ENCODE measurements at places on chromosomes 3 and 15.

DNA sequence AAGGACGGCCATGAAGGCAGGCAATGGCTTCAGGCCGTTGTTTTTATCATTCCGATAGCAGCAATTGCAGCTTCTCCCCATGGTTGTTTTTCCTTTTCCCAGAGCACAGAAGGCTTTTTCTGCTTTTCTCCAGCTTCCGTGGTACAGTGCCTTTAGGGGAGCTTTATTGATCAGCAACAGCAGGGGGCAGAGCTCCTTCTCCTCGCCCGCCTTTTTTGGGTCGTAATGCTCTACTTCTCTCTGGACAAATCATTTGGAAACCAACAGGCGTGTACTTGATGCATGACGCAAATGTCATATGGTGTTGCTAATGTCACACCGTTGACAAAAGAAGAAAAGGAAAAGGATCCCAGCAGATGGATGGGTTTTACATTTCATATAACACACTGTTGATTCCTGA is 79.7 kb upstream of the SNRK start:
- no peak for DNase-seq

GRCh38 chr3:48595526-48596121 is 495 bp upstream of the COL7A1 start:
- DNase-seq = no peak

- DNase-seq = no peak
Measured at GRCh38 chr3:98901119-98901391, 440 bp downstream of the DCBLD2 start.

DNA sequence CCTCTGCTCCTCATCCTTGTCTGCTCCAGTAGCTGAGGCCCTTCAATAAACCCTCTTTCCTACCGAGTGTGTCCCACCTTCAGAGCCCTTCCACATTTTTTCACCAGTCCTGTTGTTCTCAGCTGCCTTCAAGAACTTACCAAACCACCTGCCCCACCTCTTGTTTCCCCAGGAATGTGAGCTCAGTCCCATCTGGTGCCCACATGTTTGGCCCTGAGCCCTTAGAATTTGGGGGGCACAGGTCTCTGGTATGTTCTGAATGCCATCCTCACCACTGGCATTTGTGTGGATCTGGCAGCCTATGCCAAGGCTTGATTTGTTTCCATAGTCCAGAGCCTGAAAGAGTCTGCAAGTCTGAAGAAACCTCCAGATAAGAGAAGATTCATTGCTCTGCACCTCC is 315.2 kb upstream of the PPP2R3A start:
- DNase-seq = no peak

- DNase-seq = no peak
Measured at GRCh38 chr3:14378415-14378814, 24.0 kb upstream of the SLC6A6 start.

DNA sequence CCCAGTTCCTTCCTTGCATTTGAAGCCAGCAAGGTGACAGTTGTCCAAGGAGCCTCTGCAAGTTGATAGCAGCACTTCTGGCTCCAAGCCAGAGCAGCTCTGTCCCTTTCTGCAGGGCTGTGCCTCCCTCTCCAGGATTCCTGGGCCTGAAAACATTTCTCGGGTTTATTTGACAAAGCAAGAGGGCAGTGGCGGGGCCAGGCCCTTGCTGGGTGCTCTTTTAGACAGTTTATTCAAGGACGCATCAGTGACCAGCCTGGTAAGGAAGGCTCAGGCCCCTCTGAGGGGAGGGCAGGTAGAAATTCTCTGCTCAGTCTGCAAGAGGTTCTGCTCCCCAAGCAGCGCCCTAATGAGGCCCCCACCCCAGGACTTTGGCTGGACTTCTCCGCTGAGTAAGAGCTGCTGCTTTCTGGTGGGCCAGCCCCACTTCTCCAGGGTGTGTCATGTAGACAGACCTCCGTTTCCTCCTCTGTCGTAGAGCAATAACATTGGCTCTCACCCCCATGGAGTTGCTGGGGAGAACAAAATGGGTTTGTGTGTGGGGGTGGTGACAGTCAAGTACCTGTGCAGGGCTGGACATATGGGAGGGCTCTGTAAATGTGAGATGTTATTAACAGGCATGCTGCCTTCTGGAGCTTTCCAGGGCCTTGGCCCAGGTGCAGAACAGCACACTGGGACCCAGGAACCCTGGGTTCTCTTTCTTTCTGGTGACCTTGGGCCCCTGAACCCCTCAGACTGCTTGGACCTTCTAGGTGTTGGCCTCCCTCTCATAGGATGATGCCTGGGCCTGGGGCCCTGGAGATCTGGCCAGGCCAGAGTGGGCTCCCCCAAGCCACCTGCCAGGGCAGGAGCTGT is 146.2 kb upstream of the TLE3 start:
- no peak for DNase-seq

DNA sequence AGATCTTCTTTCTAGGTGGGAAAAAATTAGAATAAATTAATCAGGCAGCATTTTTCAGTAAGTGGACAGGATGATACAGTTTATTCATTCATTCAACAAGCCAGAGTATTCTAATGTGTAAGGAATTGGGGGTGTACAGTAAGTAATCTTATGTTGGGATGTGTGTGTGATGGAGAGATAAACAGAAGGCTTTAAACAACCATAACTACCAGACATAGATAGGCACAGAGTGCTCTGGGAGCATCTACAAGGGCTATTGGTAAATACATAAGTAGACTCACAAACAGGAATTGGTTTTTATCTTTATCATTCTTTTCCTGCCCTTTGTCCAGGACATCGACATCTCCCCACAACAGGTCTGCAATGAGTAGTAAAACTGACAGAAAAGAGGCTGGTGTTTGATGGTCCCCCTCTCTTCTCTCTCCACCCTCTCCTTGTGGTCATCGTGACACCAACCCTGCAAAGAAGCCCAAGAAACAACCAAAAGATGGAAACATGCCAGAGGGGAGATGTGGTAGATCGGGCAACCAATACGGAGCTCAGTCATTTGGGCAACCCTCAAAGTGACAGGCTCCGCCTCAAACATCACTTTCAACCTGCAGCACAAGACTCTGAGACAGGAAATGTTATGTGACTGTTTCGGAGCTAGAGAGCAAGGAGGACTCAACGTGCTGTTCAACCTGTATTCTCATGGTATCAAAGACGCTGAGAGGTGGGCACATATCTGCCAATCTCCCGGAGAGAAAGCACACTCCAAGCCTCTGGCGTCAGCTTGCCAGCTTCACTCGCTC is 28.7 kb upstream of the B3GNT5 start:
- DNase-seq = no peak

DNA sequence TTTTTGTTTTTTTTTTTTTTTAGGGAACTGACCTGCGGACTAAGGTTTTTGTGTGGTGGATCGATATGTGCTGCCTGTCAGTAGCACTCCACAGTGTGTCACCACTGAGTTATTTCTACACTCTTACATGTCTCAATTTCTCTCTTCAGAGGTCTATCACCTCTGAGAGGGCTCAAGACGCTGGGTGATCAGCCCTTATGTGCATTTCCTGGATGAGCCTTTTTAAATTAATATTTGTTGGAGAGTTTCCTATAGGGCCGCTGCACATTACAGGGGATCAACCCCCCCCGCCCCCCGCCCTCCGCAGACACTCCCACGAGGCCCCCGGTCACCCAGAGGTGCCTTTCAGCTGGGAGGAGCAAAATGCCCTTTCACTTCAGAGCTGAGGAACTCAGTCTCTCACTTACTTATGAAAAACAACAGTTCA is 34.5 kb upstream of the AP4E1 start:
- DNase-seq = no peak

DNA sequence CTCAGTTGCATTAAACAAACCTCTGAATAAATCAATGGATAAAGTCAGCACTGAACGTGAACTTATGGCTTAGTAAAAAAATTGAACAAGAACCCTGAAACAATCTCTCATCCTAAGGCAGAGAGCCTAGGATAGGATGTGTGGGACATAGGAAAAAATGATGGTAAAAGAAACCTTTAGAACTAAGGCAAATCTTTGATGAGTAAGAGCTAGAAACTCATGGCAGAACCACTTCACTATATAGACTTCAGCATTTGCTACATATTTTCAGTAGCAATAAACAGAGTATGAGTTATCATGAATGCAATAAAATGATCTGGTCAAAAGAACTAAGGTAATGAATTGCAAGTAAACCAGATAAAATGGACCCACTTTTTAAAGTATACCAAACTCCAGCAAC is 725.8 kb upstream of the DPPA4 start:
- DNase-seq = no peak

DNA sequence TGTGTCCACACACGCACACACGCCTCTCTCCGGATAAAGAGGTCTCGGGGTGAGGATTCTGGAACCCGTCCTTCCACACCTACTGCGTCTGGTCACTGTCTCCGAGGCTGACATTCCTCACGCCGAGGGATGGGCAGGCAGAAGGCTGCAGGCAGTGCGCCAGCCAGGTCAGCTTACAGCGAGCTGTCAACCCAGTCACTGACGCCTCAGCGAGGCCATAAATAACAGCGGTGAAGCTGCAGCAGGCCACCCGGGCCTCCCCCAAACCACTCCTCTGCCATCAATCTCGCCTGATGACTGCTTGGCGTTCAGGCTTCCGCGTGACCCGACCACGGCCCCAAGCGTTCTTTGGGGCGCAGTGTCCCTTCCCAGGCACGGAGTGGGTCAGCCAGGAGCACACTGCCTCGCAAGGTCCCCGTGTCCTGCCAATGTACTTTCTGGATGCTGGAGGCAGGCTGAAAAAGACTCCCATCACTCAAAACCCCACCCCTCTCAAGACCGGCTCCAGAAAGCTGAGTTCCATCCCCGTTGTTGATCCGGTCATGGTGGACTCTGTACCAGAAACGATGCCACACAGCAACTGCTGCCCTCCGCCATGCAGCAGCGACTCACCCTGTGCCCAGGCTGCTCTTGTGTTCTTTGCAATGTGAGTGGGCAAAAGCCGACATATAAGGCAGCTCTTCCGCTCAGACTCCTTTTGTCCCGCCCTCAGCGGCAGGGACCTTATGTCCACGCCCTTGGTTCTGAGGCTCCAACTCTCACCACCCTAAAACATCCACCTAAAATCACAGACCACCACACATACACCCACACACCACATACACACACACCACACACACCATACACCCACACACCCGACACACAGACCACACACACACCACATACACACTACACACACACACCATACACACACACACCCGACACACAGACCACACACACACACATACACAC is 27.1 kb downstream of the CPN2 start:
- DNase-seq = no peak

DNA sequence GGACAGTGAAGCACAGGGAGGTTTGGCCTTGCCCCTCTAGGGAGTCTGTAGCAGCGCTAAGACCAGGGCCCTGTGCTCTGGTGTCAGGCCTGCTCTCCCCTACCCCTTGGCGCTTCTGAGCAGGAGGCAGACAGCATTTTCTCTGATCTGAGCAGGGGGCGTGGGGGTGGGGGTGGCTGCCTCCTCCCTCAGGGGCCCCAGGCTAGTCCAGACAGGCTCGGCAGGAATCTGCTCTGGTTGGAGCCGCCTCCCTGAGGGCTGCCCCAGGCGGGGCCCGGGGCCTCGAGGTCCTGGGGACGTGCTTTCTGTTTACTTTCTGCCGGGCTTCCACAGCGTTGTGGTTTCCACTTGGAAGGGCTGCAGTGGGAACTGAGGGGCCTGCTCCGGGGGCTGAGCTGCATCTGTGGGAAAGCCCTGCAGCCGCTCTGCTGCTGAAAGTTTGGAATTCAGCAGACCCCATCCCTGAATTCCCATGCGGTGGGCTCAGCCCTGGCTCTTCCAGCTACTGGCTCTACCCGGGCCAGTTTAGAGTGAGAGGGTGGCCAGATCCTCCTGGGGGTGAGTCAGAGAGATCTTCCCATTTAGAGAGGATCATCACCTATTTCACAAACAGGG is 105.4 kb downstream of the LINGO1 start:
- no peak for DNase-seq

GRCh38 chr3:75180945-75181298 is 483.2 kb upstream of the FRG2C start:
- DNase-seq = no peak

- no peak for DNase-seq
Measured at GRCh38 chr3:130480736-130481135, 36.2 kb upstream of the COL6A6 start.

GRCh38 chr15:34987609-34988026 is 469 bp downstream of the ZNF770 start:
- DNase-seq = no peak

GRCh38 chr3:161422171-161422700 is 50.9 kb upstream of the SPTSSB start:
- no peak for DNase-seq

DNA sequence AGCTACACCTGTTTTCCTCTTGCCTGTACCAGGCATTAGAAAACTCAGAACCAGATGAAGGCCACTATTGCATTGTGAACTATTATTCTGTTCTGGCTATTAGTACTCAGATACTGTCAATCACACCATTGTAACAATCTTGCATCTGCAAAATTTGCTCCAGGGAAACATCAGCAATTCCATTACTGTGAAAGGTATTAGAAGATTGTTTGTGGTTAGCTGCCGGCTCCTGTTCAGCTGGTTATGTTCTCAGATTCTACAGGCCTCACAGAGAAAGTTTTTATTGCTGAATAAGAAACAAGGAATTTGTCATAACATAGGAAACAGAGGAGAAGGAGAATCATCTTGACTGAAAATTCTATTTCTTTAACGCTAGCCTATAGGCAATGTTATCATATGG is 179.9 kb downstream of the PLOD2 start:
- DNase-seq = no peak

DNA sequence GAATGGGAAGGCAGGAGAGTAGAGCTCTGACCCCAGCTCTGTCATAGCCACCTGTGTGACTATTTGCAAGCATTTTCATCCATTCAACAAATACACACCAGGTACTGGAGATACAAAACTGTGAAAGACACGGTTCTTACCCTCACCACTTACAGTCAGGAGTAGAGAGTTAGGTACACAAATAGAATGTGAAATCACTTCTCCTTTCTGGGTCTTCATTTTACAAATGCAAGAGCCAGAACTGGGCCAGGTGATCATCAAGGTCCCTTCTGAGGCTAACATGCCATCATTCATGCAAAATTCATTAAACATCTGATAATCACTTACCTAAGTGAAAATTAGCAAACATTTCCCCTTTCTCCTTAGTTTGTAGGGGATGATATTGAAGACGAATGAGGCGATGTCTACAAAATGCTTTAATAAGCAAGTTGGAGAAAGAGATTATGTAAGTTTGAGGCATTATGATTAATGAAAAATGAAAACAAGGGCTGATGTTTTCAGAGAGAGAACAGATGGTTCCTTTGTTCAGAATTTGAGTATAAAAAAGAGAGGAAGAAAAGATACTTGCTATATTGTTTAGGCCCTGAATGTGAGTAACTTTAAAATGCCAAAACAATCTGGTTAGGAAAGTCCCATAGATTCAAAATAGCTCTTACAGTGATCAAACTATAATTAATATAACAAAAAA is 88.6 kb downstream of the LPP start:
- no peak for DNase-seq

- DNase-seq = no peak
Measured at GRCh38 chr3:76097589-76097969, 312.2 kb upstream of the ZNF717 start.

Measured in activated naive CD4-positive, alpha-beta T cell (primary cell).